ENCODE measurements at places on chromosomes 2 and 18.

DNA sequence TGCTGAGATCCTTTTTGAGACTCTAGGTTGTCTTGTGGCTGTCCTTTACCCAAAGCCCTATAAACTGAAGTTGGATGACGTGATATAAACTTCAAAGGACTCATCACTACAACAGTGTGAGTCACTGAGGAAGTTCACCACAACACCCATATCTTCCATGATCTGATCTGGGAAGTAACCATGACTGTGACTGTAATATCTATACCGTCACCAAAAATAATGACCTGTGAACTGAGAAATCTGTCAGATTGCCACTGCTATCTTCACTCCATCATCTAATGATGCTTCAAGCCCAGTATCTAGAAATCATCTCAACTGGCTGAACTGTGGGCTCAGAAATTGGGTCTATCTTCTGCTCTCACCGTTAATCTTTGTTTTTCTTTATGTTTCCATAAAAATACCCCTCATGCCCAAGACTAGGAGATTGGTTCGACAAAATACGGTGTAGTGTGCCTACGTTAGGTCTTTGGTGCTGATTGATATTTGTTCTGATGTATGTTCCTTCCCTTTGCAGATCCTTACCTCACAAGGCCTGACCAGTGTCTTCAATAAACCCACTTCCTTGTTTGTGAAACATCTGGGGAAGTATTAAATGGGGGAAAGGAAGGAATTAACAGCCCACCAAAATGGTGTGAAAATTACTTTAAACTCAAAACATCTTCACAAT, 78.2 kb downstream of the MYL12B start:
- H3K27ac ChIP-seq: no peak overlapping the region
- DNase-seq: no peak
- H3K36me3 ChIP-seq: no peaks in the 10 kb centered on the region
- no peaks in the 10 kb centered on the region for H3K4me1 ChIP-seq

- H3K36me3 ChIP-seq: no peaks in the 10 kb centered on the region
- H3K4me1 ChIP-seq: no peaks in the 10 kb centered on the region
- DNase-seq: no peak
Observed at GRCh38 chr18:68244786-68245185, 470.1 kb downstream of the TMX3 start.

- H3K27me3 ChIP-seq: no peaks in the 10 kb centered on the region
- H3K4me1 ChIP-seq: peaks cover 3% of the 10 kb centered on the region
- H3K4me3 ChIP-seq: no peak overlapping the region
- DNase-seq: no peak
Observed at GRCh38 chr18:13480571-13481255, 245.6 kb downstream of the FAM210A start.

GRCh38 chr2:149365931-149366583, 35.7 kb downstream of the LYPD6 start:
- no peaks in the 10 kb centered on the region for H3K27me3 ChIP-seq
- H3K4me1 ChIP-seq: no peaks in the 10 kb centered on the region
- DNase-seq: peak; percentile 38
- no peak overlapping the region for H3K27ac ChIP-seq
- H3K4me3 ChIP-seq: no peak overlapping the region

- DNase-seq: no peak
- no peaks in the 10 kb centered on the region for H3K36me3 ChIP-seq
- H3K4me1 ChIP-seq: no peaks in the 10 kb centered on the region
- H3K27me3 ChIP-seq: no peaks in the 10 kb centered on the region
- no peak overlapping the region for H3K27ac ChIP-seq
- no peak overlapping the region for H3K4me3 ChIP-seq
Observed at GRCh38 chr2:26975102-26975501, 4.7 kb downstream of the MAPRE3 start.

All from kidney (tissue), 22 donors.